ENCODE measurements at places on chromosomes 12 and 14.

DNA sequence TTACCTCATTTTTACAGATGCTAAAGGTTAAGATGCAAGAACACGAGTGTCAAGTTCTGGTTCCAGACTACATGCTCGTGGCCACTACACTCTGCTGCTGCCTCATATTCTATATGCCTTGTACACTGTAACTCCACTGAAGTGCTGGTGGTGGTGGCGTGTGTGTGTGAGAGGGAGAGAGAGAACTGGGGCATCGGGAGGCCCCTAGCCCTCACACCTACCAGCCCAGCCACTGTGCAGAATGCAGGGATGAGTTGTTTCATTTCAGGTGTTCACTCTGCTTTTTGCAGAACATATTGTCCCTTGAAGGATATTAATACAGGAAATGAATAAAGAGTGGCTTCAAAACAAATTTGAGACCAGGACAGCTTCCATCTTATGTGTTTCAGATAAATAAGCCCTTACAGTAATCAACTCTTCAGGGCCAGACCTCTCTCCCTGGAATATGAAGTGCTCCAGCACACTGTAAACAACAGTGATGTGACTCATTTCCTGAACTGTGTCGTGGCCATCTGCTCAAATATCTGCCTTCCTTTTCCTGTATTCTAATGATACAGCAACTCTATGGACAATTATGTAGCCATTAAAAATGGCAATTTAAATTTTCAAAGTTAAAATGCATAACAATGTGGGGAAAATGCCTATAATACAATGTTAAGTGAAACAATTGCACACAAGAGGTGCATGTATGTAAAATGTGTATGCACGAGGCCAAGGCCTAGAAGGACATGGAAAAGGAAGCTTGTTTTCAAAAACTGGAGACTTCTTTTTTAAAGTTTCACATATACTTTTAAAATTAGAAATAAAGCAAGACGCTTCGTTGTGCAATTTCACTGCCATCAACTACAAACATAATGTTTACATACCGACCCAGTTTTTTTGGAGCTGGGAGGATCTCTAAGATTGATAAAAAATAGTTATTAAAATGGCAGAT, 215.4 kb downstream of the PELI2 start:
- DNase-seq, result peak; percentile 40

DNA sequence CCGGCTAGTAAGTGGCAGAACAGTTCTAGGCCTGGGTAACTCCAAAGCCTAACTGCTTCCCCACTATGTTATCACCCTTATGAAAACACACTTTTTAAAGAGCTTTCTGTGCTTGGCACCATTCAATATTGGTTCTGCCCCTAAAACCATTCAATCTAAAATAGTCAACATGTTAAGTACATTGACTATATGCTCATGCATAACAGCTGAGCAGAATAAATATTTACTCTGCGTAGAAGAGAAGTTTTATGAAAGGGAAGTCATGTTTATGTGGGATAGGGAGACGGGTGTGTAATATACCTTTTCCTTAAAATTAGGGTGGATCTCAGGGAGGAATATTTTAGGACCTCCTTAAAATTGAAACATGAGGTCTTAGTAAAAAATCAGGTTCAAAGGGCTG, 80.5 kb downstream of the SAMD4A start:
- no peak for DNase-seq

GRCh38 chr12:16385782-16386646, 38.6 kb downstream of the MGST1 start:
- peak; percentile 42 for DNase-seq

DNA sequence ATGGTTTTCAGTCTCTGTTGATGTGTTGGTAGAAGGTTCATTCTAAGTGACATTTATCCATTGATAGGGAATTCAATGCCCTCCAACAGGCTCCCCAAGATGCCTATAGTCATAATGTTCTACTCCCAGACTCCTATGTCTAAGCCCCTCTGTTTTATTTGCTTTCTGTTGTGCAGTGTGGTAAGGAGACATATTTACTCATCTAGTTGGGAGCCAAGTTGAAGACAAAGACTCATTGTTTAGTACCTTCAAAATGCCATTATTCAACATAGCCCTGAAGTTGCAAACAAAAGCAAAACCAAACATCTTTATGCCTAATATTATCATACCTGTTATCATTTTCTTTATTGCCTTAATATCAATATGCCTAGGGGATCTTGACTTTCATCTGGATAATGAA, 302.1 kb downstream of the RMST start:
- DNase-seq, result no peak

- no peak for DNase-seq
Observed at GRCh38 chr12:51534216-51535074, 56.6 kb upstream of the SCN8A start.

GRCh38 chr14:90578283-90578985, 181.6 kb downstream of the CALM1 start:
- no peak for DNase-seq

Measured in NCI-H2081 treated with DMSO at 0.1 percent for 48 hours (cell line).